ENCODE measurements at places on chromosomes 6 and 20. TPM values are rescaled to one million over a fixed set of nuclear protein-coding genes. Genes with fewer than 3 reads are reported as not detected.

DNA sequence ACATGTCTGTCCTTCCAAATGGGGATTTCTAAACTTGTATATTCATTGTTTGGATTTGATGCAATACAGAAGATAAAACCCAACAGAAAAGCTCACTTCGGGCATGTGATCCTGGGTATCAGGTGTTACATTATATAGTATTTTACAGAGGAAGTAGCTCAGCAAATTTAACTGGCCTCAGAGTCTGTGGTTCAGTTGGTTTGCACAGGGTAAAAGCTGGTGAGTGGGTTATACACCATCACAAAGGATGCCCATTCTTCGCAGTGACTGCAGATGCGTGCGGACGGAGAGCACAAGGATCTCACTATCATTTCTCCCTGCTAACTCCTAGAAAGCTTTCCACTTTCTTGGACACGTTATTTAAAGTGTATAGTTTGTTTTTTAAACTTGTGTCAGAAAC is 236.7 kb downstream of the TMEM242 start:
- no peaks in the 10 kb centered on the region for H3K4me1 ChIP-seq
- no peaks in the 10 kb centered on the region for H3K27me3 ChIP-seq
- no peak overlapping the region for H3K27ac ChIP-seq

DNA sequence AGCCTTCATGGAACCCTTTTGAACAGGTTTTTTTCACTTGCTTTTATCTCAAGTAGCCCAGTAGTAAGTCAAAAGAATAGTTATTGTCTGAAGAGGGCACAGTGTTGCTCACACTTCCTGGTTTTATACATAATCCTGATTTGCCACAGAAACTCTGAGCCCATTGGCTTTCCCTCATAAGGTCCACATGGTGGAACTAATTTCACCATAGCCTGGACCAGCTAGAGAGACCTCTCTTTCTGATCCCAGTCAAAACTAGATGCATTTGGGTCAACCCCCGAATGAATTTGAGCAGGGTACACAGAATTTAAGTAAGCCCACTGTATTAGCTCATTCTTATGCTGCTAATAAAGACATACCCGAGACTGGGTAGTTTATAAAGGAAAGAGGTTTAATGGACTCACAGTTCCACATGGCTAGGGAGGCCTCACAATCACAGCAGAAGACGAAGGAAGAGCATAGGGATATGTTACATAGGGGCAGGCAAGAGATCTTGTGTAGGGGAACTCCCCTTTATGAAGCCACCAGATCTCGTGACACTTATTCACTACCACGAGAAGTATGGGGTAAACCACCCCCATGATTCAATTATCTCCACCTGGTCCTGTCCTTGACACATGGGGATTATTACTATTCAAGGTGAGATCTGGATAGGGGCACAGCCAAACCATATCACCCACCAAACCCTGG is 6.2 kb downstream of the RWDD2A start:
- no peak overlapping the region for H3K27ac ChIP-seq
- no peak for DNase-seq
- peaks cover 2% of the 10 kb centered on the region for H3K4me1 ChIP-seq
- H3K27me3 ChIP-seq = no peaks in the 10 kb centered on the region
- no peaks in the 10 kb centered on the region for H3K36me3 ChIP-seq

GRCh38 chr6:47733879-47734558 is 35.6 kb downstream of the ADGRF4 start:
- no peak overlapping the region for H3K27ac ChIP-seq
- no peaks in the 10 kb centered on the region for H3K4me1 ChIP-seq
- peak; percentile 7 for DNase-seq
- no peak overlapping the region for H3K4me3 ChIP-seq

DNA sequence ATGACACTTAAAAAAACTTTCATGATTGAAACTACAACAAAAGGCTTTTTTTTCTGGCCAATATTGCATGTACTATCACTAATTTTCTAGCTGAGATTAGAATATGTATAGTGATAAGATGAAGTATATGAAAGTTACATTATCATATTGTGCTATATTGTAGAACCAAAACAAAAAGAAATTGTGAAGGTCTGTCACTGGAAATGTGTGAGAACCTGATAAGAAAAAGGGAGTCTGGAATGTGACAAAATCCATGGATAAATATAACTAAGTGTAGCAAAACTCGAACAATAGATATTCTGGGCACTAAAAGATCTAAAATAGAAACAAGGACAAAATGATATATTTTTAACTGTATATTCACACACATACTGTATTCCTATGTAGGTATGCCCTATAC is 36.7 kb upstream of the FAM135A start:
- DNase-seq = no peak
- H3K27ac ChIP-seq = no peak overlapping the region
- H3K36me3 ChIP-seq = no peaks in the 10 kb centered on the region
- H3K27me3 ChIP-seq = peaks cover 7% of the 10 kb centered on the region

DNA sequence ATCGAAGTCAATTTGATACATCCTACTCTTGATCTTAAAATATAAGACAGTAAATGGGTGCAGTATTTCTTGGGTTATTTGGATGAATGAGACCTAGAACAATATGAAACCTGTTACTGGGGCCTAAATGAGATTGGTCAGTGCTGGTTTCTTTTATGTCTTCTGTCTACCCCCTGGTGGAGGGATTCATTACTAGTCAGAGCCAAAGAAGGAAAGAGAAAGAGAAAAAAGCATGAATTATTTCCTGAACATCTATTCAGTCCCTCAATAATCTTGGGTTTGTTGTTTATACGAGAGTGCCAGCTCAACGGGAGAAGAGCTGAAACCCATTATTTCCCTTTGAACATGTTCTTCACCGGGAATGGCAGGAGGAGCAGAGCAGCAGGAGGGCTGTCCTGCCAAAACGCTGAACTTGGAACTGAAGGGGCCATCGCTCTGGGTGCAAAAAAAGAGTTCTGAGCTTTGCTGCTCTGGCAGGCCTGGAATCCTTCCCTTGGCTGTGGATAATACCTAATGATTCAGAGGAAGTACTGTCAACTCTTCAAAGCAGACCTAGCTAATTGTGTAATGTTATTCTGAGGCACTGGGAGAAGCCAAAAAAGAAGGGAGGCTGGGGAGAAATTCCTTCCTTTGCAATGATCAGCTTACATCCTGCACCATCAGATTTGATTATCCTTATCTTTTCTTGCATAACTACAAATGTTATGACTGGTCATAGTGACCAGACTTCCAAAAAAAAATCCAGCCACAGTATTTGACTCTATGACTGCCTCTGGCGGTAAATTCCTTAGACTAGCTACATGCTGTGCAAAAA is 72.0 kb downstream of the BLOC1S5 start:
- no peaks in the 10 kb centered on the region for H3K4me1 ChIP-seq
- no peak overlapping the region for H3K4me3 ChIP-seq
- H3K36me3 ChIP-seq = no peaks in the 10 kb centered on the region

- no peak overlapping the region for H3K27ac ChIP-seq
- no peak overlapping the region for H3K4me3 ChIP-seq
Observed at GRCh38 chr6:149450679-149451375, 34.0 kb downstream of the ZC3H12D start.

DNA sequence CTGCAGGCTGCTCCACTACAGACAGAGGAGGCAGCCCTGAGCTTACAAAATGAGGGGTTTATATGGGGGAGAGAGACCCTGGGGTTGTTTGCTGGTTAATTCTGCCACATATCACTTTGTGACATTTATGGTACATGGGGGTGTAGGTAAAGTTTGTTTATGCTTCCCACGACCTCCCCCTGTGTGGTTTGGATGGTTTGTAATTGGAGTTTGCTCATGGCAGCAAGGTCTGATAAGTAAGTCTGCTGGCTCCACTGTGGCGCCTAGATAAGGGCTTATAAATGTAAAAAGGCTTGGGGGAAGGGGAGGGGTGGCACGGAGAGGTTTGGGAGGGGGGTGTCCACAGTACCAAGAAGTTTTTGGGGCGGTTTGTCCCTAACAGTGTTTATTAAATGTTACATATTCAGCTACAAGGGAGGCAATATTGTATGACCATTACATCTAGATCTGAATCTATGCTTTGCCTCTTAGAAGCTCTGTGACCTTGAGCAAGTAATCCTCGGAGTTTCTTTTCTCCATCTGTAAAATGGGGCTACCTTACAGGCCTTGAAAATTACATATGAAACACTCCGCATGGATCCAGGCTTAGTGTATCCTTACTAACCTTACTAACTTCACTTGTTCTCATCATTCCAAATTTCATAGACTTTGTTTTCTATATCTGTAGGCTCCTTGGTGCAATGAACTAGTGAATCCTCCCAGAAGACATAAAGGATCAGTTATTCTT is 204.8 kb upstream of the NOX3 start:
- no peak overlapping the region for H3K4me3 ChIP-seq
- H3K4me1 ChIP-seq = no peaks in the 10 kb centered on the region
- H3K36me3 ChIP-seq = no peaks in the 10 kb centered on the region
- no peak for DNase-seq

GRCh38 chr6:160455081-160455480 is 106.9 kb downstream of the SLC22A3 start:
- DNase-seq = no peak
- no peaks in the 10 kb centered on the region for H3K36me3 ChIP-seq
- no peak overlapping the region for H3K4me3 ChIP-seq
- peaks cover 44% of the 10 kb centered on the region for H3K4me1 ChIP-seq
- H3K27me3 ChIP-seq = no peaks in the 10 kb centered on the region

DNA sequence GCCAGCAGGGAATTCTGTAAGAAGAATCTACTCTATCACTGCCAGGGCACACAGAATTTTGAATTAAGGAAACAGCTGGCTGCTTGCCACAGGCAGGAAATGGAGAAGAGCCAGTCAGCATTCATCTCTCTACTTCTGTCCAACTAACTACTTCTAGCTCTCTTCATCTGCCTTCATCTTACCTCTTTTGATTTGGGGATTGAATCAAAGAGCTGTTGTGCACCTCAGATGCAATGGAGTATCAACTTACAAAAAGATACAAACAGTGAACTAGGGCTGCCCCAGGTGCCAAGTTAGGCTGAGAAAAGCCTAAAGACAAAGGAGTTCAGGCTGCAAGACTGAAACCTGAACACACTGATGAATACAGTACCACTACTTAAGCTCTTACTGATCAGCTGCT is 82.0 kb downstream of the PTPRK start:
- DNase-seq = no peak
- no peaks in the 10 kb centered on the region for H3K4me1 ChIP-seq
- H3K4me3 ChIP-seq = no peak overlapping the region
- no peak overlapping the region for H3K27ac ChIP-seq
- H3K36me3 ChIP-seq = no peaks in the 10 kb centered on the region

DNA sequence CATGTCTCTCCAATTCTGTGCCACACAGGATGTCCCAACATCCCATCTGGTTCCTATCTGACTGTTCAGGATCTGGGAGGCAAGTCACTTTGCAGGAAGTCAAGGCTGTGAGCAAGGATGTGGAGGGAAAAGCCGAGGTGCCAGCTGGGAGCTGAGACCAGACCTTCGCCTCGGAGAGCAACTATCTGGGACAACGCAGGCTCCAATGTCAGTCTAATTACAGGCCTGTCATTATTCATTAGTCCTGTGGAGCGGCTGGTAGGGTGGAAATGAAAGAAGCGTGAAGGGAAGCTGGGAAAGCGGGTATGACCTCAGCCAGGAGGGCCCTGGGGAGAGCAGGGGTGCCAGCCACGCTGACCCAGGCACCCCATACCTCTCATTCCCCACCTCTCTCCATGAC is 147.3 kb downstream of the UNC5CL start:
- H3K4me3 ChIP-seq = no peak overlapping the region
- H3K36me3 ChIP-seq = no peaks in the 10 kb centered on the region
- no peak overlapping the region for H3K27ac ChIP-seq

DNA sequence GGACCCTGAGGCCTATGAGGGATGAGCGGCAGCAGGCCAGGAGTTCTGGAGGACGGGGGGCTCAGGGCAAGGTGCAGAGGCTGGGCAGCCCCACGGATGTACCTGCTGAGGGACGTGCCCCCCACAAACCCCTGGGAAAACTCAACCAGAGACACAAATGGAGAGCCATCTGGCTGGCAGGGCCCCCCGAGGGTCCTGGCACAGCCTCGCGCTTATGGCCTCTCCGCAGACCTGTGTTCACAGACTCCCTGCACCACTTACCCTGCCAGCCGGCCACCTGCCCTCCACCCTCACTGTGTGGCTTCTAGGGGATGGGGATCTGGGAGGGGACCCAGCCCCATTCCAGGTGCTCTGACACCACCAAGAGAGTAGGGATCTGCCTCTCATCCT is 3.4 kb upstream of the ZBTB46 start:
- no peaks in the 10 kb centered on the region for H3K36me3 ChIP-seq
- peaks cover 7% of the 10 kb centered on the region for H3K4me1 ChIP-seq
- no peak overlapping the region for H3K27ac ChIP-seq
- H3K27me3 ChIP-seq = peaks cover 7% of the 10 kb centered on the region
- no peak overlapping the region for H3K4me3 ChIP-seq

DNA sequence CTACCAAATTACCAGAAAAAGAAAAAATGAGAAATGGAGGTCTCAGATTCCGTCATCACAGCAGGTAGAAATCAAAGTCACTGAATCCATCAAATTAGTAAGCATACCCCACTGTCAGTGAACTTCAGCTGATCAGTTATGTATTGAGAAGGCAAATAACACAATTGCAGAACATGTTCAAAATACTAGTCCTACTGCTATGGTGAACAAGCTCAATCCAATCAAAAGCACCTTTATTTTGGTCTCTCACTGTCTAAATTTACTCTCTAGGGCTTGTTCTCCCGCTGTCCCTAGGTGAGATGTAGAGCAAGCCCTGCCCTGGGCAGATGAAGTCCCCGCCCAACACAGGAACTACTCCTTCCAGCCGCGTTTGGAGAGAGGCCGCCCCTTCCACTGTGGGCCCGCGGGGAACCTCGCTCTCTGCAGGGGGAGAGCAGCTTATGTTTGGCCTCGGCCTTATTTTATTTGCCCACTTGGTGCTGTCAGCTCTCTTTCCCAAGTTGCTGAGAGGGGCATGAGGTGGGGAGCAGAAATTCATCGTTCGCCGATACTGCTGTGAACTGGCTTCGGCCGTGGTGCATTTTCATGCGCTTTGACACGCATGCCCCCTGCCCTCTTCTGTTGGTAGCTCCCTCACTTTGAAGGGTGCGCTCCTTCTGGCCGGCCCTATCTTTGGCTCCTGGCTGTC is 14.3 kb upstream of the MAP1LC3A start:
- H3K4me3 ChIP-seq = no peak overlapping the region
- H3K36me3 ChIP-seq = peaks cover 7% of the 10 kb centered on the region
- H3K4me1 ChIP-seq = peaks cover 46% of the 10 kb centered on the region
- no peak overlapping the region for H3K27ac ChIP-seq

GRCh38 chr6:134686071-134686470 is 263.8 kb downstream of the ALDH8A1 start:
- no peaks in the 10 kb centered on the region for H3K4me1 ChIP-seq
- H3K27ac ChIP-seq = no peak overlapping the region

- no peak overlapping the region for H3K27ac ChIP-seq
- no peaks in the 10 kb centered on the region for H3K27me3 ChIP-seq
- no peak for DNase-seq
- no peaks in the 10 kb centered on the region for H3K4me1 ChIP-seq
- H3K36me3 ChIP-seq = no peaks in the 10 kb centered on the region
Observed at GRCh38 chr6:134732763-134733162, 217.1 kb downstream of the ALDH8A1 start.

Gene POPDC3
- polyA plus RNA-seq = not detected

Gene ETV7
- 5.4 TPM for polyA plus RNA-seq

Gene SLC17A3
- not detected for polyA plus RNA-seq

Gene CST1
- not detected for polyA plus RNA-seq

Gene GJA1
- polyA plus RNA-seq = not detected

Gene SAMD3
- 55.1 TPM for polyA plus RNA-seq

Gene BPIFA2
- polyA plus RNA-seq = not detected

Gene ARMC12
- 0.28 TPM for polyA plus RNA-seq

Gene TAGAP
- 276 TPM for polyA plus RNA-seq

Gene OTOR
- not detected for polyA plus RNA-seq

Gene CTCFL
- polyA plus RNA-seq = not detected

Gene B3GAT2
- polyA plus RNA-seq = 0.37 TPM

Measured in CD4-positive, alpha-beta memory T cell (primary cell).